ENCODE measurements at places on chromosomes 13 and 19. TPM values are rescaled to one million over a fixed set of nuclear protein-coding genes. Genes with fewer than 3 reads are reported as not detected.

DNA sequence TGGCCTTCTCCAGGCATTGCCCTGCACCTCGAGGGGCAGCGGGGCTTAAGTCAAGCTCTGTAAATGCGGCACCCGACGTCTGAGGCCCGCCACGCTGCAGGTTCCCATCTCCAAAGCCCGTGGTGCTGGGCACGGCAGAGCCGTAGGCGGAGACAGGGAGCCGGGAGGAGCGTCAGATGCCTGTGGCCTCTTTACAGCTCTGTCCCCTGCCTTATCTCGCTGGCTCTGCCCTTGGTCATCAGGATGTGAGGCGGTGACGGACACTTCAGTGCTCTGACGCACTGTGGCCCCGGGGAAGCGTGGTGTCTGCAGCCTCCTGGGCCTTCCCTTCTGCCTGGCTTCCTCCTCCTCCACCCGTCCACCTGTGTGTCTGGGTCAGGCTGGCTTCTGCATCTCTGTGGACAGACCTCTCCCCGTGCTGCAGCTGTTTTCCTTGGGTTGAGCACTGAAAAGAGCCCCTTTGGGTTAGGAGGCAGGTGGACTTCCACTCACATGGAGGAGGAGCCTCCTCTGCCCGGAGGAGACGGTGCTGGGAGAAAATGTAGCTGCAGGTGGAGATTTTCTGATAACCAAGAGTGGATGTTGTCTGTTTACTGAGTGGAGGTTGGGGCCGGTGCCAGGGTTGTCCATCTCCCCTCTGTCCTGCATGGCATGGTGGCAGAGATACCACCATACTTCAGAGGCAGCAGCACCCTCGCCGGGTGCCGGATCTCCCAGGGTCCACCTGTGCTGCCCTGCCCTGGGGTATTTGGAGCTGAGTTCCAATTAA is 14.6 kb downstream of the MCF2L start:
- DNase-seq, result peak; percentile 78

DNA sequence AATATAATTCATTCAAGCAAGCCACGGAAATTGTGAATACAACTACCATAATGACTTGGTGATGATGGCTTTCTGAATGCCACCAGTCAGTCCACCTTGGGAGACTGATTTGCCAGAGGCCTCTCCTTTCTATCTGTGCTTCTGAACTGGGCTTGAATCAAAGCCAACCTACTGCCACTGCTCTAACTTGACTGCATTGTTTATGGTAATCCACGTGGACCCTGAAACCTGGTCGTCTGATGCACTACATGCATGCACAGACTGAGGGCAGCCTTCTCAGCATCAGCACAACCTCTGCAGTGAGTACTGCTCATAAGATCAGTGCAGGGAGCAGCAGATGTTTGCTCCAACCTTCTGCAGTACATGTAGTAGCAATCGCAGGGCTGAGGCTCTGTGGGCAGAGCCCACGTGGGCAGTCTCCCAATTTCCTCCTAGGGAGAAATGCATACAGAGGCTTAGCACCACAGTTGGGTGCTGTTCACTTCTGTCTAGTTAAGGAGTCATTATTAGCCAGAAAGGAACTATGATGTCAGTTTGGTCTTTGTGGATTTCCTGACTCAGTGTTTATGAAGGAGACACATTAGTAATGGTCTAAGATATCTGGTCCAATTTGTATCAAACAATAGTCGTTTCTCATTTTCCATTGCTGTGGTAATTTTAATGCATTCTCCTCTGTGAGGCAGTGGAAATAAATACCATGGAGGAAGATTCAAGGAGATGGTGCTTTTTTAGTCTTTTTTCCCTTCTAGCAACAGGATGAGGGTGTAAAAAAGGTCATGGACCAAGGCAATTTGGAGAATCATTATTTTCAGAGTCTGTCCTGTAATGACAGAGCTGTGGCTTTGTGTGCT is 82.5 kb downstream of the AKAP11 start:
- no peak for DNase-seq

GRCh38 chr13:31282741-31283455 is 83.1 kb downstream of the B3GLCT start:
- no peak for DNase-seq

GRCh38 chr13:78420814-78421213 is 182.5 kb downstream of the POU4F1 start:
- no peak for DNase-seq

The FFAR1 gene
- total RNA-seq, result not detected

The AP1M2 gene
- 16.4 TPM for total RNA-seq

The RFPL4AL1 gene
- total RNA-seq, result not detected

The ZNF66 gene
- total RNA-seq, result not detected

- no peak for DNase-seq
Observed at GRCh38 chr19:51365211-51365964, 800 bp downstream of the ETFB start.

DNA sequence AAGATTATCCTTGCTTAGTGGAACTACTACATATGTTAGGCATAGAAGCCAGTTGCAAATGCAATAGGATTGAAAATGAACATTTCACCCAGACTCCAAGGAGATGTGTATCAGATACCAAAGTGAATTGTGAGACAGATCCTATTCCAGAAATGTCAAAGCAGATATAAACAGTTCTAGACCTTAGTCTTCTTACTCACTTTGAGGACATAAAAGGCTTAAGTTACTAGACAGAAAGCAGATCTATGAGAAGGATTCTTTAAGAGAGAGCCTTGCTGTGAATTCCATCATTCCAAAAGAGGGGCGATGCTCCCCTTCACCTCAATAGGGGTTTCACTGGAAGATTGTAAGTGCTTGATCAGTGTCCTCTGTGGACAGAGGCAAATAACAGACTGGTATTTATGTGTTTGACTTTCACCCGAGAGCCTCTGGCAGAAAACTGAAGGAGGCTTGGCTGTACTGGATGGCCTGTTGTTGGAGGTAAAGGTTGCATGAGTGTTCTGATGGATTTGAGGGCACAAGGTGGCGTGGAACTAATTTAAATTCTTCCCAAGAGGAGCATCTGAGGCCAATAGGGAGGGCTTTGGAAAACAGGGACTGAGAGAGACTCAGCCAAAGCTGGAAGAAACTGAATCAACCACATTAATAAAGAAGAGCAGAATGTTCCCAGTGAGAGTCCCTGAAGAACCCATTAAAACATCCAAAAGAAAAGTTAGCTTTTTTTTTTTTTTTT is 194.8 kb downstream of the DCLK1 start:
- DNase-seq, result no peak

The NOTCH3 gene
- 52.1 TPM for total RNA-seq

GRCh38 chr19:1672769-1673644 is 20.6 kb upstream of the TCF3 start:
- peak; percentile 22 for DNase-seq

GRCh38 chr19:42184401-42184861 is 33.0 kb downstream of the DEDD2 start:
- peak; percentile 90 for DNase-seq

GRCh38 chr13:26897706-26898550 is 137.3 kb upstream of the GPR12 start:
- DNase-seq, result peak; percentile 57

- DNase-seq, result peak; percentile 77
Observed at GRCh38 chr19:3404324-3405260, 38.2 kb downstream of the NFIC start.

The PRODH2 gene
- not detected for total RNA-seq

DNA sequence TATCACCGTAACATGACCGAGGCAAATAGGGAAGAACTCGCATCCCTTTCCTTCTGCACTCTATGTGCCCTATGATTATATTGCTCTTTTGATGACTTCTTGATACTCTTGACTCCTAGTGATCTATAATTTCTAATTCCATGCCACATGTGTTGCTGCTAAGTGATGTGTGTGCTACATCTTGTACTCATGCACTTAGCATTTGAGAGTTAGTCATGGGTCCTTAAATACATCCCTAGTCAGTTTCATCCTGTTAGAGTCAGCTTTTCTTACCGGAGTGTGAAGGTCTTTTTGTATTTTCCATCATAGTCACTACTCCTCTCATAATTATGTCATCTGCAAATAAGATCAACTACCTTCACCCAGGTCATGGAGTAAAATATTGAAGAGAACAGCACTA is 30.2 kb downstream of the RXFP2 start:
- no peak for DNase-seq

DNA sequence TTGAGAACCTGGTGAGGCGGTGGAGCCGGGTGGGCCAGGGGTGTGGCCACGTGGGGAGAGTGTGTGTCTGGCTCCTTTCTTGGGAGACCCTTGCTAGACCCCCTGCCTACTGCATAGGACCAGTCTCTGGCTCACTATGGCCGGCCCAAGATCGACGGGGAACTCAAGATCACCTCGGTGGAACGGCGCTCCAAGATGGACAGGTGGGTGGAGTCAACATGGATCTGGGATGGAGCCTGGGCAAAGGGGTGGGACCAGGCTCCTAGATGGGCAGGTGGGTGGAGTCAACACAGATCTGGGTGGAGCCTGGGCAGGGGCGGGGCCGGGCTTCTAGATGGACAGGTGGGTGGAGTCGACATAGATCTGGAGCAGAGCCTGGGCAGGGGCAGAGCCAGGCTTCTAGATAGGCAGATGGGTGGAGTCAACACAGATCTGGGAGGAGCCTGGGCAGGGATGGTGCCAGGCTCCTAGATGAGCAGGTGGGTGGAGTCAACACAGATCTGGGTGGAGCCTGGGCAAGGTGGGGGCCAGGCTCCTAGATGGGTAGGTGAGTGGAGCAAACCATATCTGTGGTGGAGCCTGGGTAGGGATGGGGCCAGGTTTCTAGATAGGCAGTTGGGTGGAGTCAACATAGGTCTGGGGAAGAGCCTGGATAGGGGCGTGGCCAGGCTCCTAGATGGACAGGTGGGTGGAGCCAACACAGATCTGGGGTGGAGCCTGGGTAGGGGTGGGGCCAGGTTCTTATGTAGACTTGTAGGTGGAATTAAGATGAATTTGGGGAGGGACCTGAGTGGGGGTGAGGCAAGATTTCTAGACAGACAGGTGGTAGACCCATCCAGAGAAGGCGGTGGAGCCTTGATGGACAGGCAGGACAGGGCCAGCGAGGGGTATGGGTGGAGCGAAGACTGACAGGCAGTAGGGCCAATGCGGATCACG is 56.5 kb downstream of the VAV1 start:
- DNase-seq, result peak; percentile 76

The FCAR gene
- not detected for total RNA-seq

DNA sequence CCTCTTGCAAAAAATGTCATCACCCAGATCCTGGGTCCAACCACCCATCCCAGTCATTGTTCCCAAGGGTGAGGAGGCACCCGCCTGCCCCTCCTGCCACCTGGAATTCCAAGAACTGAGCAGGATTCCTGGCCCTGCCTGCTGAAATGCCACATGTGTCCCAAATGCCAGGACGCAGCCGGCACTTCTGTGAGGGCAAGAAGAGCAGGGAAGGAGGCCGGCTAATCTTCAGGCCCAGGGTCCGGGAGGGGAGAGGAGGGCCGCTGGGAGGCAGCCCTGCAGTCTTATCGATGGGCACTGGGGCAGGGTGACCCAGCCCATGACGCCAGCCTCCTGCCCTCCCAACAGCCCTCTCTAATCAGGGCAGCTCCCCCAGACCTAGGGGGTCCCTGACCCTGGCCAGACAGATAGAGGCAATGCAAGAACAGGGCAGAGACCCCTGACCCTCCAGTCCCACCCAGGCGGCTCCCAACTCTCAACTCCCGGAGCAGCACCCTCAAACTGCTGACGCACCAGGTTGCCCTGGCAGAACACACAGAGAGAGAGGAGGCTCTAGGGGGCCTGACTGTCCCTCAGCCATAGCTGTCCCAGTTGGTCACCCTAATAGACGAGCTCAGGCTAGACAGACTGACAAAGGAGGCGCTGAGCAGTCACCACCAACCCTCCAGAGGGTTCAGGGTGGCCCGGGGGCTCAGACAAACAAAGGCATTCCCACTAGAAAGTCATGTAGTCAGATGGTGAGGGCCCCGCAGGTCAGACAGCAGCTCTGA is 1.5 kb downstream of the MFSD12 start:
- peak; percentile 49 for DNase-seq

GRCh38 chr13:30394751-30395191 is 27.5 kb upstream of the UBE2L5 start:
- DNase-seq, result no peak

DNA sequence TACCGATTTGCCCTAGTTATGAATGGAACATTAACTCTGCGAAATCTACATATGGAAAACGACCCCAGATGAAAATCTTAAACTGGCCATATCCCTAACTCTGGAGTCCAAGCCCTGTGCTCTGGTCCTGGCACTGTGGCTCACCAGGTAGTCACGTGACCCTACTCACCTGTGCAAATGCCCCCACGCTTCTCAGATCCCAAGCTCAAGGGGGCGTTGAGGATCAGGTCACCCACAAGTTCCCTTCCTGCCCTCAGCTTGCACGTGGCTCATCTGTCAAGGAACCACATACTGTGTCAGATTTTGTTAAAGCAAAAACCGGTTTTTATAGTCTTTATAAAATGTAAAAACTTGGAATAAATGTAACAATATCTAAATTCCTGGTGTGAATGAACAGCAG is 324.0 kb downstream of the SHISA2 start:
- no peak for DNase-seq

- peak; percentile 79 for DNase-seq
Observed at GRCh38 chr19:46546194-46546896, 50.7 kb upstream of the PNMA8B start.

The PCP2 gene
- not detected for total RNA-seq

- DNase-seq, result no peak
Observed at GRCh38 chr13:112231451-112232083, 144.6 kb upstream of the SPACA7 start.

The DCLK1 gene
- 10.4 TPM for total RNA-seq

The PLPP2 gene
- total RNA-seq, result 98.2 TPM

DNA sequence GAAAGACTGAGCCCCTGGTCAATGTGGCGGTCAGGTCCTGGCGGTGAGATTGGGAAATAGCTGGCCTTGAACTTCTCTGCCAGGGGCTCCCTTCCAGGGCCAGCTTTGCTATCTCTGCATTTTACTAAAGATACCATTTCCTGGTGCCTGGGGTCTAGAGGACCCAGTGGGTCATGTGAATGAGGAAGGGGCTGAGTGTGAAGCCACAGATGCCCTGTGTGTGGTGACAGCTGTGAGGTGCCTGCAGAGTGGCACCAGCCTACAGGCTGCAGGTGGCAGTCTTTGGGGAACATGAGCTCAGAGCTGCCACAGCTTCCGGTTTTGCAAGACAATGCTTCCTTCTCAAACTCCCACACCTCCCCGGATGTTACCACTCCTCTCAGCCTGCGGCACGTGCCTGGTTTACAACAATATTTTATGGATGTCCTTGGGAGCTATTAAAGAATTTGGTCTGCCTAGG is 5.2 kb upstream of the MLNR start:
- DNase-seq, result peak; percentile 49

DNA sequence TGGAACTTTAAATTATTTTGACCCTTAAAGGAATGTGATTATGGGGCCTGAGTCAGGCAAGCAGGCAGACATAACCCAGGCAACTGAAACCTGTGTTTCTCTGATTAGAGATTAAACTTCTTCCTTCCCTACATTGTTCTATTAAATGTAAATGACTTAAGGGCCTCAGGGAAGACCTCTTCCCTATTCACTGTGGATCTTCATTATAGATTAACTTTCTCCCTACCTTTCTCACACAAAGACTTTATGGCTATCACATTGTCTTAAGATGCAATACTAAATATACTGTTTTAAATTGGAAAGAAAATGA is 8.8 kb upstream of the METTL21C start:
- DNase-seq, result no peak

The YJEFN3 gene
- total RNA-seq, result 1.2 TPM

GRCh38 chr13:40145139-40145538 is 489.7 kb downstream of the COG6 start:
- DNase-seq, result no peak

Measured in H7 (cell line).